ENCODE measurements at places on chromosomes 7 and 10.

DNA sequence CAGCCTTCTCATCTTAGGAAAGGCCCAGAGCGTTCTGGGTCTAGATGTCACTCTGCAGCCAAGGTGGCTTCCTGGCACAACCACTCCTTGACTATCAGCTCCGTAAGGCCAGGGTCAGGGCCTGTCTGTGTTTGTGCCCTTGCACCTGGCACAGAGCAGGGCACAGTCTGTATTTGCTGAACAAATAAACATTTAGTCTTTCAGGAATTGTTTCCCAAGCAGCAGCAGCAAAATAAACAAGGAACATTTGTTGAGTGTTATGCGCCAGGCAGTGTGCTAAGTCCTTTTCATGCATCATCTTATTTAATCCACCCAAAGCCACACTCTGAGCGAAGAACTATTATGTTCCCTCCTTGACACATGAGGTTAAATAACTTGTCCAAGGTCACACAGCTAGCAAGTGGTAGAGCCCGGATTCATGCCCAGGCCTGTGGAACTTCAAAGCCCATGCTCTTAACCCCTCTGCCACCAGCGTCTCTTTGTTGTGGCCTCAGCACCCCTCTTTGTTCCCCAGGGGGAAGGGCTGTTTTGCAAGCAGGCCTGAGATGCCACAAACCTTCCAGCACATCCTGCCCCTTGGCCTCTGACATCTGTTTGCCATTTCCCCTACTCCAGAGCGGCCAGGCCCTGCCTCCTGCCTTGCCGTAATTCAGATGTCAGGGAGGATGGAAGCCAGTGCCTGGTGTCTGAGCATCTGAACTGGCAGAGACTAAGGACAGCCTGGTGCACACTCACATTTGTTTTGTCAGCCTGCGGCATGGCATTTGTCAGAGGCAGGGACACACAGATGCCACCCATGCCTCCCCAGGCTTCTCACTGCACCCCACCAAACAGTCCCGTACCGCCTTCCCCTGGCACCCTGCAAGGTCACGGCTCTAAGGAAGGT, 325.8 kb upstream of the ZMIZ1 start:
- peak; percentile 27 for DNase-seq

DNA sequence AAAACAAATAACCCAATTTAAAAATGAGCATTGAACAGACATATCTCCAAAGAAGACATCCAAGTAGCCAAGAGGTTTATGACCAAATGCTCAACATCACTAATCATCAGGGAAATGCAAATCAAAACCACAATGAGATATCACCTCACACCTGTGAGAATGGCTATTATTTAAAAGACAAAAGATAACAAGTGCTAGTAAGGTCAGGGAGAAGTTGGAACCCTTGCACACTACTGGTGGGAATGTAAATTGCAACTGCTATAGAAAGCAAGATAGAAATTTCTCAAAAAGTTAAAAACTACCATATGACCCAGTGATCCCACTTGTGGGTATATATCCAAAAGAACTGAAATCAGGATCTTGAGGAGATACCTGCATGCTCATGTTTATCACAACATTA, 49.5 kb downstream of the SGMS1 start:
- DNase-seq = no peak

DNA sequence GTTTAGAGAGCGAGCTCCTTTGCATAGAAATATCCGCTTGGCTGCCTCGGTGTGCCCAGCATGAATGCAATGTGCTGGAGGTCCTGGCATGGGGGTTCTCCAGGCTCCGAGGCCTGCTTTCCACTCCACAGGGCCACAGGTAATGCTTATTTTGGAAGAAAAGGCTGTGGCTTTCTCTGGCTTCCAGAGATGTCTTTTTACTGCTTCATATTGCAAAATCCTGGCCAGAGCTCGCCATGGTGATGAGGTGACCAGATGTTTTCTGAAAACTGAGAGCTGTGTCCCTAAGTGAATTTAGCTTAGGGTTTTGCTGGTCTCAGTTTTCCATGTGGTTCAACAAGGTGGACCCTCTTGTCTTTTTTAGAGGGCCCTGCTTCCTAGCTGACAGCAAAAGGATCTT, 65.2 kb downstream of the BMPER start:
- DNase-seq = no peak

GRCh38 chr7:55280031-55280454, 85.1 kb upstream of the LANCL2 start:
- DNase-seq = peak; percentile 86

- no peak for DNase-seq
Measured at GRCh38 chr7:100567031-100567730, 6.5 kb downstream of the SAP25 start.

- no peak for DNase-seq
Measured at GRCh38 chr7:77197141-77197540, 2.5 kb downstream of the FGL2 start.

DNA sequence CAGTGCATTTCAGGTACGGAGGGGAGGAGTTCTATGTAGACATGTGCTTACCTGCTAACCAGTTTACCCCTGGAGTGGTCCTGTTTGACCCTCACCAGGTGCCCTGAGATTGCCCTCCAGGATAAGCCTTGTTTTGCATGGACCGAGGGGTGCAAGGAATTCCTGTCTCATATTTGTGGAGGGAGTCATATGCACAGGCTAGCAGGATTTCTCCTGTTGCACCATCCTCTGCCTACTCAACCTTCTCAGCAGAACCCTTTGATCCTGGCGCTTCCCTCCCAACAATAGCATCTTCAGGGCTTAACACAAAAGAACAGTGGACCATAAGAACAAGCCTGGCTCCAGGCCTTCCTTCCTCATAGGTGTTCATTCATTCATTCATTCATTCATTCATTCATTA, 7.2 kb downstream of the TRPV6 start:
- no peak for DNase-seq

DNA sequence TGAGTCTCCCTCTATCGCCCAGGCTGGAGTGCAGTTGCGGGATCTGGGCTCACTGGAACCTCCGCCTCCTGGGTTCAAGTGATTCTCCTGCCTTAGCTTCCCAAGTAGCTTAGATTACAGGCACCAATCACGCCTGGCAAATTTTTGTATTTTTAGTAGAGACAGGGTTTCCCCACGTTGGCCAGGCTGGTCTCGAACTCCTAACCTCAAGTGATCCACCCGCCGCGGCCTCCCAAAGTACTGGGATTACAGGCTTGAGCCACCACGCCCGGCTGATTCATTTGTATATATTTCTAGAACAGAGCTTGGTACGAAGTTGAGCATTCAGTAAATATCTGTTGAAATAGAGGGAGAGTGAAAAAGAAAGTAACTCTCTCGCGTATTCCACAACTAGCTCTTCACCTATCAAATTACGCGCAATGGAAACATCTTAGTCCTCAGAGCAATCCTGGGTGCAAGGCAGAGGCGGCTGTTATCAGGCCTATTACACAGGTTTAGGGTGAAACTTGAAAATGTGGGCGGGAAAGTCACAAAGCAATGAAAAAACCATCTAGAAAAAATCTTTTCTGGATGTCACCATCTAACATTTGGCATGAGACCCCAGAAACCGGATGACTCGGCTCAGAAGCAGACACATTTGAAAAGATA, 707 bp upstream of the GHITM start:
- DNase-seq = no peak

- no peak for DNase-seq
Measured at GRCh38 chr10:12597788-12598765, 248.7 kb downstream of the CAMK1D start.

- no peak for DNase-seq
Measured at GRCh38 chr7:151429237-151429559, 10.7 kb downstream of the CRYGN start.

DNA sequence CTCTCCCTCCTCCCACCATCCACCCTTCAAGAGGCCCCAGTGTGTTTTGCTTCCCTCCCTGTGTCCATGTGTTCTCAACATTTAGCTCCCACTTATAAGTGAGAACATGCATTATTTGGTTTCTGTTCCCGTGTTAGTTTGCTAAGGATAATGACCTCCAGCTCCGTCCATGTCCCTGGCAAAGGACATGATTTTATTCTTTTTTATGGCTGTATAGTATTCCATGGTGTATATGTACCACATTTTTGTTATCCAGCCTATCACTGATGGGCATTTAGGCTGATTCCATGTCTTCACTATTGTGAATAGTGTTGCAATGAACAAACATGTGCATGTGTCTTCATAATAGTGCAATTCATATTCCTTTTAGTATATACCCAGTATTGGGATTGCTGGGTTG, 79.7 kb downstream of the MRPL32 start:
- DNase-seq = no peak

- no peak for DNase-seq
Measured at GRCh38 chr7:75694638-75695399, 43.9 kb downstream of the HIP1 start.

DNA sequence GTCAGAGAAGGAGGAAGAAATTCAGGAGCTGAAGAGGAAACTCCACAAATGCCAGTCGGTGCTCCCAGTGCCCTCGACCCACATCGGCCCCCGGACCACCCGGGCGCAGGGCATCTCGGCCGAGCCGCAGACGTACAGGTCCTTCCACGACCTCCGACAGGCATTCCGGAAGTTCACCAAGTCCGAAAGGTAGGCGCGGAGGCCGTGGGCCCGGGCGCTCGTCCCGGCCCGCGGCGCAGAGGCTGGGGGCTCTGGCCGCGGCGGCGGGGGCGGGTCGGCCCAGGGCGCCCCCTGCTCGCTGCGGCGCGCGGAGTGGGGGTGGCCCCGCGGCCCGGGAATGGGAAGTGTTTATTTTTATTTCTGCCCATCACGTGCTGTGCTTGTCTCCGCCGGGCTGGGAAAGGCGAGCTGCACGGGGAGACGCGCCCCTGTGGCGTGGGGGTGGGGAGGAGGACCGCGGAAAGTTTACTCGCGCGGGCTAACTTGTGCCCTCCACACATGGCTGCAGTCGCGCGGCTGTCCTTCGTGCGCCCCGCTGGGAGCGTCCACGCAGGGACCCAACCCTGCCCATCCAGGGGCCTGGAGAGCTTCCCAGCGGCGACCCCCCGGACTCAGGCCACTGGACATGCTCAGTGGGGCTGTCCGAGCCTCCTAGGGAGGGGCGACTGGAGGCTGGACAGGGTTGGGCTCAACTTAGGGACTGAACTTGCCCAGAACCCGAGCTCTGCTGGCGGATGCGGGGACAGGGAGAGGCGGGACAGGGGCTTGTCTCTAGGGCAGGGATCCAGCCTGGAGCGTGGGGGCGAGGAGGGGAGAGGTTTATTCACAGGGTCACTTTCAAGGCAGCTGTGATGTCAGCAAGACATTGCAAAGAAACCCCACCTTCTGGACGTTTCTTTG, 82.6 kb upstream of the PRKG1 start:
- no peak for DNase-seq

- DNase-seq = no peak
Measured at GRCh38 chr10:35925493-35925892, 283.4 kb upstream of the FZD8 start.

- DNase-seq = no peak
Measured at GRCh38 chr10:119726676-119727261, 919 bp downstream of the INPP5F start.

DNA sequence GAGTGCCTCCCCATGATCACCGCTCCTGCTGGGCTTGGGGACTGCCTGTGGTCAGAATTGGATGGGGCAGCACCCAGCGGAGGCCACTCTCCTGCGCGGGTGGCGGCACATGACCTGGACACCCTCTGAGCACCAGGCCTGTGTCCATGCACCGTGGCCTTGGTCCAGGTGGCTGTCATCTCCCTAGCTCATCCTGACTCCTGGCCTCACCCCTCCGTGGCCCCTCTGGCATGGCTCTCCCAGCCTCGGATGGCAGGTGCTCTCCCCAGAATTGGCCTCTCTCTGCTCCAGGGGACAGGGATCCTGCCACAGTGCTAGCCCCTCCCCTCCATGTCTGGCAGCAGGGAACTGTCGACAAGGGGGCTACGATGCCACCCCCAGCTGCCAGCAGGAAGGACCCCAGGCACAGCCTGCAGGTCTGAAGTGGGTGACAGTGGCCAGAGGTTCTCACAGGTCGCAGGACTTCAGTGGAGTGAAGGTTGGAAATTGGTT, 37.2 kb upstream of the BTBD16 start:
- no peak for DNase-seq

- no peak for DNase-seq
Measured at GRCh38 chr7:31919678-31920369, 150.4 kb downstream of the PDE1C start.

GRCh38 chr10:95426482-95426881, 134.7 kb downstream of the SORBS1 start:
- no peak for DNase-seq

GRCh38 chr7:121078701-121079227, 90.3 kb downstream of the CPED1 start:
- no peak for DNase-seq

DNA sequence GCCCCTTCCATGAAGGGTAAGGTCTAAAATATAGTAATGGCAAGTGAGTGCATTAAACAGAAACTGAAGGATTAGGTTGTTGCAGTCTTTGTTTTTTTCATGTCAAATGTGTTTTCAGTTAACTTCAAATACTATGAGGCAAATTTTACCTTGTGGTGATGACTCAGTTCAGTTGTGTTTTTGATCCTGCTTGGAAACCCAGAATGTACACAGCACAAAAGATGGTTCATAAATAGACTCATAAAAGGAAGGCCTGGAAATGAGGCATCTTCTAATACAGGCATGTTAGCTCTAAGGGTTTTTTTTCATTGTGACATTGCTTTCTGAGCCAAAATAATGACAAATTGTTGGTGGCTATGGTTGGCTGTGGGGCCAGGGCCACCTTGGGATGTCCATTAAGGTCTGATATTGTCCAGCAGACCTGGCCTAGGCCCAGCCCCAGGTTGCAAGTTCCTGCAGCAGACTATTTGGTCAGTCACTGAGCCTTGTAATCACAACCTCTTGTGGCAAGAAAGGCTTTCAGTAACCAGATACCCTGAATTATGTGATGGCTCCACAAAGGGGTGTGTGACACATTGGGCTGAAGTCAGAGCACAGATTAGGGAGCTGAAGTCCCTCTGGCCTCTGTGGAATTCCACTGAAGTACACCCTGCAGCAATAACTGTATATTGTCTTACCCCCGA, 69.0 kb upstream of the SAMD8 start:
- DNase-seq = no peak

GRCh38 chr10:130220251-130221185, 84.3 kb downstream of the GLRX3 start:
- no peak for DNase-seq

GRCh38 chr7:4629287-4629895, 52.7 kb upstream of the FOXK1 start:
- no peak for DNase-seq

DNA sequence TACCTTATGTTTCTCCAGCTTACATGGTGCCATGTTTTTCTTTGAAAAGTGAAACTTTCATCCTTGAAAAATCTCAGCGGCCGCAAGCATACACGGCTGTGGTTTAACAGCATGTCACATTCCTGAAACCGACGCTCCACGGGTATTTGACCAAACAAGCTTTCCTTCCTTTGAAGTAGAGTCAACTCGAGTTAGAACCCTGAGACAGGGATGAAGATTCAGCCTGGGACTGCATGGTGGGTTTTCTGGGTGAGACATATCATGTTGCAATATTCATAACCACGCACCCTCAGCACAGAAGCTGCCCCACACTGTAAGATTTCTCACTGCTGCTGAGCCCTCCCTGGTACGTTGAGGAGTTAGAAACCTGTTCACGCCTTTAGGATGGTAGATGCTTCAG, 8.1 kb downstream of the CYP26A1 start:
- DNase-seq = no peak

DNA sequence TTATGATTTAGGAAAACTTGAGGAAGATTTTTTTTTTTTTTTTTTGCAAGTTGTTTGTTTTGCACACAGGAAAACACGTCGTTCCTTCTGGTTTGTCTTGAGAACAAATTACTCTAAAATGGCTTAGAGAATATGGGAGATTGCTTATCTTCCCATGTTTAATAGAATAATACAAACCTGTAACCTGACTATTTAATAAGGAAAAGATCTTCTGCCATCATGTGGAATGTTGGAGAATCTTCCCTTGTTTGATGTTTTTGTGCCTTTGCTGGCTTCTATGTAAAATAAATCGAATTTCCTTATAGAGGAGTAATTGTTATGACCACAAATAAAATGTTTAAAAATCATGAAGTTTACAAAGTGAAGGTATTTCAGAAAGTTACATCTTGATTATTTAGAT, 818.8 kb downstream of the GATA3 start:
- no peak for DNase-seq
